ENCODE measurements at places on chromosomes 5 and 9. TPM values are rescaled to one million over a fixed set of nuclear protein-coding genes. Genes with fewer than 3 reads are reported as not detected.

Gene RBM27
- 13.4 TPM for total RNA-seq

Gene LMX1B
- total RNA-seq: 0.63 TPM

Gene PLAC8L1
- total RNA-seq: not detected

Gene FAM153A
- not detected for total RNA-seq

Gene HAUS6
- 6.3 TPM for total RNA-seq

Gene CTXN3
- not detected for total RNA-seq

Gene PRRX2
- 2.7 TPM for total RNA-seq

Gene UBE2QL1
- not detected for total RNA-seq

Gene NAIF1
- 8.3 TPM for total RNA-seq

Gene CDH9
- 0.25 TPM for total RNA-seq

Gene EQTN
- not detected for total RNA-seq

Gene SPATA31D4
- not detected for total RNA-seq
